DMS153 (cell line): ENCODE measurements at places on chromosomes 6 and 20.
A peak's percentile ranks its signal among the peaks of the same experiment; 100 is the strongest.

GRCh38 chr6:163180874-163181541 lies 233.5 kb upstream of the QKI start:
- no peak for DNase-seq

DNA sequence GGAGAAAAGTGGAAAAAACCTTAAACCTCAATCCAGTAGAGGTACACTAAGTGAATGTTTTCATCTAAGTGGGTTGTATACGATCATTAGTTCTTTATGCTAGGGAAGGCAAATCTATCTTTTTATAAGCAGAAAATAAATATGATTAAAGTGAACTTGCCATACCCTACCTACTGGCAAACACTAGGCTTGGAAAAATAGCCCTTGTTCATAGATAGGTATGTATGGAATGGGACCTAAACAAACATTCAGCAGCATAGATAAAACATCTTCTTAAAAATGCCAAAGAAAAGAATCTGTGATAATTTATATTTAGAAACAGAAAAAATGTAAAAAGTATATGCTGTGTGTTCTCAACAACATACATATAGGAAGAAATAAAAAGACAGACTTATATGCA lies 18.8 kb downstream of the REV3L start:
- no peak for DNase-seq

GRCh38 chr6:39791850-39792539 lies at the start of gene DAAM2:
DAAM2 (plus strand) TSS chr6:39792376; CDS start chr6:39856303, 63,927 bp downstream.
- DNase-seq: peak; percentile 1

GRCh38 chr6:35786272-35786671 lies 5.5 kb downstream of the CLPSL1 start:
- no peak for DNase-seq

- DNase-seq: no peak
Measured at GRCh38 chr6:16585805-16586204, 175.5 kb downstream of the ATXN1 start.

GRCh38 chr20:844473-845225 lies 11.1 kb downstream of the FAM110A start:
- peak; percentile 90 for DNase-seq

DNA sequence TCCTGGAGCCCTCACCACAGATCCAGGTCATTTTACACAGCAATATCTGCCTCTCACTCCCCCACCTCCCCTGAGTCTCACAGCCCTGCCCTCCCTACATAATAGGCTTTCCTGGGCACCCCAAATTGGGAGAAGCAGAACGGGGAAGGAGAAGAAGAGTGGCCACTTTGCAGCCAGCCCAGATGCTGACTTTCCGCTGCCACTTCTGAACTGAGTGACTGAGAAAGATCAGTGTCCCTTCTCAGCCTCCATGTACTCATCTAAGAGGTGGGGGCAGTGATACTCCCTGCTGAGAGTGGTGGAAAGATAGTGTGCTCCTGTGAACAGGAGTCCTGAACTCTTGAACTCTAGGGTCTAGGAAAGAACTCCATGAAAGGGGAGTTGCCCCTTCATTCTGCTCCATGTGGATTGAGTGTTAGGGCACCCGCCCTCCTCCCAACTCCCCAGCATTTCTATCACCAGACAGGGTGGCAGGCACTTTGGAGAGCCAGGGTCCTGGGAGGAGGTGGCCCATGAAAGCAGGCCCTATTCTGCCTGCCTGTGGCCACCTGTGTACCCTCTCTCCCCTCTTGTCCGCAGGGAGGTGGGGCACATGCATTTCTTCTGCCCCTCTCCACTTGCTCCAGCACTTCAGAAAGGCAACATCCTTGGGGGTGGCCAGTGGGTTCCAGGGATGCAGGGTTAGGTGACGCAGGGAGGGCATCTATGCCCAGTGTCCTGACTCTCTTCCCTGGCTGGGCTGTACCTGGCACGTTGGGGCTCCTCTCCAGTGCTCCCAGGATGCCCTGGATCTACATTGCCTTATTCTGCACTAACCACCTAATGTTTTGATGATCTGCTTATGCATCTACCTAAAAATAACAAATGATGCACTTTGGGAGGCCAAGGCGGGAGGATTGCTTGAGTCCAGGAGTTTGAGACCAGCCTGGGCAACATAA lies 38.3 kb upstream of the MRPS18A start:
- DNase-seq: no peak

GRCh38 chr20:19433371-19434350 lies 221.2 kb downstream of the SLC24A3 start:
- no peak for DNase-seq

DNA sequence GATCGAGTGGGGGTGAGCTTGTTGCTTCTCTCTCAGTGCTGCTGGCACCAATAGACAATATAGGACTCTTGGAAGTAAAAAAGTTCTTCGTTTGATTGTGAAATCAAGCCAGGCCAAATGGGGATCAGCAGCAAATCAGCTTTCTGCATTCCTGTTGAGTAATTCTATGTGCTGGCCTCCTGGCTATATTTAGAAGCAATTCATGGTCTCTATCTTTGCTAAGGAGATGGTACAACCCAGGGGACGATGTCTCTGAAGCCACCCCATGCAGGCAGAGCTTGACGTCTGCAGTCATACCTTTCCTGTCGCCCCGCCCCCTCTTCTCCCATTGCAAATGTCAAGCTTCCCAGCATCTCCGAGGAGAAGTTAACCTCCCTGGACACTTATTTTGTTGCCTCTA lies 199.1 kb downstream of the SCP2D1 start:
- no peak for DNase-seq

DNA sequence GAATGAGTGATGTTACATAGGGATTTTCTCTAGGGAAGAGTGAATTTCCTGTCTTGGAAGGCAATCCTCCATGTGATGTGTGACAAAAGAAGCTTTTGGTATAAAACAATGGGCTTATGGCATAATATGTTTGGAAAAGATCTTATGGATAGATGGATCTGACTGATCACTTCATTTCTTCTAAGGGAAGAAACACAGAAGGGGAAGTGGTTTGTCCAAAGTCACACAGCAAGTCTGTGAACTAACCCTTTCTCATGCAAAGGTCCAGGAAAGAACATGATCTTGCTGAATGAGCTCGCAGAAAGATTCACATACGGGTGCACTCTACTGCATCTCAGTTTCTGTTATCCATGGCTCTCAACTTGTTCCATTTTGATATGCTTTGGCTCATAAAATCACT lies 575.9 kb upstream of the JAG1 start:
- DNase-seq: no peak

- no peak for DNase-seq
Measured at GRCh38 chr6:117607511-117607910, 5.2 kb upstream of the GOPC start.

DNA sequence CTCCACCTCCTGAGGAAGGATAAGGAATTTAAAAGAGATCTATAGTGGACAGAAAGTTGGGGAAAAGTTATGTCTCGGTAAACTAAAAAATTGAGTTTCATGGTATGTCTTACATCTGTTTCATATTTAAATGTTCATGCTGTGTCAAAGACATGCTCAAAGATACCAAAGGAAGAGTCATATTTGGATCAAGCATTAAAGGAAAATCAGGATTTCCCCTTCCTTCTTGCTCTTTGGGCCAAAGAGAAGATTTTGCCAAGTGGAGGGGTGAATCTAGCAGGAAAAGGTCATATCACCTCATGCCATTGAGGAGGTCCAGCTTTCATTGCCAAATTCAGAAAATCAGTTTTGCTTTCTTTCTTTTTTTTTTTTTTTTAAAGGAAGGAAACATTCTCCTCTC lies 192.4 kb downstream of the OGFRL1 start:
- no peak for DNase-seq

DNA sequence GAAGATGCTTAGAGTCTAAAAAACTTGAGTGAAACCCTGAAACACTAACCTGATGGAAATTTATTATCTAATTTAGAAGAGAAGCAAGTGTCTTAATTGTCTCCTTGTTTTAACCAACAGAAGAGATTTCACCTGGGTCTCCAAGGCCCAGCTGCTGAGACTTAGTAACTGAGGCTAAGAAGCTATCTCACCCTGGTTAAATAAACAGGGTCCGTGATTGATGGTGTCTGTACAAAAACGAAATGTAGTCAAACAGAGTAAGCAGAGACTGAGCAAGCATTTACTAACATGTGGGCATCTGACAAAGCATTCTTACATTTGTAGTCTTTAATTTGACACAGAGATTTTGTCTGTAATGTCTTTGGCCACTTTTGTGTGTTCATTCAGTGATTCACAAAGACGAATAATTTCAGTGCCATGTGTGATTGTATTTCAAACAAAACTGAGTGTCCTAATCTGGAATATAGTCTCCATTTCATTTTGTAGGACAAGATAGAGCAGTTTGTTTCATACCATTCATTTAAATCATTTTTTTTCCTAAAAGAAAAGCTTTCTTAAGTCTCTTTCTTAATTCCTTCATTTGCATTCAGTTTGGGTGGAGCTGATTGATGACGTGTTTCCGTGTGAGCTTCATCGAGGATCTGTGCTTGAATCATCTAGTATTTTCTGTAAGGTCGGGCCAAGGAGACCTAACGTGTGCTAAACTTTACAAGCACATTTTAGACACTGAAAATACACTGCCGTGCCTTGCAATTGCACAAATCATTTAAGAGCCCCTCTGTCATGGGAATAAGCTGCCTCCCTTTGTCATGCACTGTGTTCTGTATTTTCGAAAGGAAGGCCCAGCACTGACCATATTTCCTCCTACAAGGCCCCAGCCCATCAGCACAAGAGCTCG lies 170.6 kb upstream of the QKI start:
- DNase-seq: no peak

GRCh38 chr6:158418501-158418900 lies 106.2 kb downstream of the TULP4 start:
- DNase-seq: no peak

DNA sequence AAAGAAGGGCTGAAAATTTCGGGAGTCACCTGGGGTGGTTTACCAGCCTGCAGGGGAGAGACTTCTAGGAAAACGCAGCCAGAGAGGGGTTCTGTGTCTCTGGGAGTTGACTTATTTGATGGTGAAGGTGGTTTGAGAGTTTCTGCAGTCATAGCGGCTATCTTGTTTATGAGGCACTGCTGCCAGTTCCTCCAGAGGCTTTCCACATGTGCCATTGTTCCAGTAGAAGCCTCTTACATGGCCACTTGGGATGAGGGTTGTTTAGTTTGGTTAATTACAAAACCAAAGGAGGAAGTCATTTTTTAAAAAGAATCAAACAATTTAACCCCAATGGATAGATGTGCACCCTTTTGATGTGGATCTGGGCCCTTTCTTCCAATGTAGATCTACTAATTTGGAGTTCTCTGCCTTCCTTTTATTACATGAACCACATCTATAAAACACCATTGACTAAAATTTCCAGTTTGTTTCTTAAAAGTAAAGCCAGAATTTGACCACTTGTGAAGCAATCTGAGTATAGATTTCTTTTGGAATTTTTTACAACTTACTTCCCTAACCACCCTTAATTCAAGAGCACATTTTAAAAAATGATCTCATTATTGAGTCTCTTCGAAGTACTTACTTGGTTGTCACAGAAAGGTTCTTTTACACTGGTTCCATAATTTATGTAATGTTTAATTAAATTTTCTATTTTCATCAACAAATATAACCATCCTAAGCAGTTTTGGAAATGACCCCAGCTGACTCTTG lies 97.6 kb downstream of the TCP11 start:
- DNase-seq: peak; percentile 35

GRCh38 chr20:45157962-45158361 lies 16.7 kb upstream of the PI3 start:
- no peak for DNase-seq

DNA sequence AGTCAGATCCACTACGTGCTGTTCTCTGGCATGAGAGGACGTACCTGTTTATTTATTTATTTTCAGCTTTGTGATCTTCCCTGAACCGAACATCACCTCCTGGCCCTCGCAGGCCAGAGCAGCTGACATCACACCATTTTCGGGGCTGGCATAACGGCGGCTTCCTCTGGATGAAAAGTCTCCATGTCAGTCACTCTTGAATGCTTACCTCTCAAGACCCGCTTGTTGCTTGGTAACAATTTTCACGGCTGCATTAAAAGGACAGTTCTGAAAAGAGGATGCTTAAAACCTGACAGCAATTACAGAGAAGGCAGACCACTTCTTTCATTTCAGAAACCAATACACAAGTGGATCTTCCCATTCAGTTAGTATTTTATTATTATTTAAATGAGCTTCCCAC lies 159.8 kb upstream of the CDH4 start:
- no peak for DNase-seq

DNA sequence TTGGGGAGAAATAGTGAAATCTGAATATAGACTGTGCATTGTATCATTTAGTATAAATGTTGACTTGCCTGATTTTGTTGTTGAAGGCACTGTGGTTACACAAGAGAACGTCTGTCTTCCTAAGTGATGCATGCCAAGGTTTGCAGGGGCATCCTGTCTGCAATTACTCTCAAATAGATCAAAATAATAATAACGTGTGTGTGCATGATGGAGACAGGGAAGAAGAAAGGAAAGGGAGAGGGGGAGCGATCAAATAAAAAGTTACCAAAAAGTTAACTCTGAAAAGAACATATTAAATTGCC lies 14.4 kb downstream of the PREX1 start:
- DNase-seq: no peak

- no peak for DNase-seq
Measured at GRCh38 chr6:141501616-141502015, 631.1 kb upstream of the GJE1 start.

- no peak for DNase-seq
Measured at GRCh38 chr6:38146021-38146733, 326.6 kb downstream of the ZFAND3 start.

DNA sequence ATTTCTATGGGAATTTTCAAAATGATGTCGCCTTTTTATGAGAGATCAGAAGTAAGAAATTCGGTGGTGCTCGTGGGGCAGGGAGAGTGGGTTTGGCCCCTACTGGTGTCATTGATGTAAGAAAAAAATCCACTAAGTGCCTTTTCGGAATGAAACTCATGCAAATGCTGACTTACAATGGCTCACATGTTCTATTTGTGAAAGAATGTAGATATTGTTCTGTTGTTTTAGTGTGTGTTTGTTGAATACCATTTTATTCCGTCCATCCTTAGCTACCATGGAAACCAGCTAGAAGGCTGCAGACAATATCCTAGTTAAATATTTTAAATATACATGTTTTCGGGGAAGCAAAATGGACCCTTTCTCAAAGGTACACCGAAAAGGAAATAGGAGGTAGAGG lies 304.9 kb downstream of the TAF4 start:
- DNase-seq: no peak

GRCh38 chr6:142331075-142331551 lies 29.3 kb downstream of the ADGRG6 start:
- DNase-seq: no peak
